Type B pancreatic cell (in vitro differentiated cells): ENCODE measurements at places on chromosomes 4 and X. TPM values are rescaled to one million over a fixed set of nuclear protein-coding genes. Genes with fewer than 3 reads are reported as not detected.

DNA sequence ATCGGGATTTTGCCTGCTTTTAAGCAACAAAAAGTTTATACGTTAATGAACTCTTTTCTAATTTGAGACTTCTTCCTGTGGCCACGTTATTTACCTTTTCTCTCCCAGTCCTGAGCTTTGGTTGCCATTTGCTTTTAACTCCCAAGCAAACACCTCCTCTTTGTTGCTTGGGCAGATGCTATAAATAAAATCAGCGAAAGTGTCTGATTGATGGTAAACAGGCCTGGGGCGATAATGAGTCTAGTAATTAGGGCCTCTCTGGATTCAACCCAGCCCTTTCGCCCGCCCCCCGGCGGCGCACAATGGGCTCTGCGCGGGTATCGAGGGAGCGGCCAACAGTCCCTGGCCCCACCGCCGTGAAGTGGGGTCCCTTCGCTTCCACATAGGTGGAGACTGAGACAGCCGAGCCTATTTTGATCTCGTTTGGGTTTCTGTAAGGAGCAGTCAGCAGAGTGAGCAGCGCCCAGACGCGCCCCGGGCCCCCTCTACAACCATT, 790 bp downstream of the CLGN start:
- peak overlapping the region; percentile 88 for H3K4me3 ChIP-seq
- H3K36me3 ChIP-seq: no peaks in the 10 kb centered on the region
- peak overlapping the region; percentile 38 for H3K27ac ChIP-seq
- no peak for DNase-seq
- H3K4me1 ChIP-seq: no peaks in the 10 kb centered on the region
- peaks cover 41% of the 10 kb centered on the region for H3K27me3 ChIP-seq

The ABHD18 gene
- 10.9 and 13.1 TPM in 2 replicates for total RNA-seq

DNA sequence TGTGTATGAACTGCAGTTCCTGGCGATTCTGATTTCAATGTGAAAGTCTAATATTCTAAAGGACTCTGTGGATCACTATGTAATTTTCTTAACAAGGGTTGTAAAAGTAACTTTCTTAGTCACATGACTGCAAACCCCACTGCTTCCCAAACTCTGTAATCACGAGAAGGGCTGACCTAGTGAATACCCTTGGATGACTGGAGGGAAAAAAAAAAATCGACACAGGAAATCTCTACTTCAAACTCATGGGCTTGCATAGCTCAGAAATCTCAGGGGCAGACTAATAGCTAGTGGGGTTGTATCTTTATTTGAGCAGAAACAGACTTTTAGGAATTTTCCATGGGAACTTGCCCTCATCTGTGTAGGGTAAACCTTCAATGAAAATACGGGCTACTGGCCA, 4.8 kb upstream of the MXRA5 start:
- peaks cover 14% of the 10 kb centered on the region for H3K27me3 ChIP-seq
- peak overlapping the region; percentile 59 for H3K4me3 ChIP-seq

The ARHGAP36 gene
- total RNA-seq: 0.92 and 1.6 TPM in 2 replicates
